ENCODE measurements at places on chromosomes 2 and 18.
A peak's percentile ranks its signal among the peaks of the same experiment; 100 is the strongest.

DNA sequence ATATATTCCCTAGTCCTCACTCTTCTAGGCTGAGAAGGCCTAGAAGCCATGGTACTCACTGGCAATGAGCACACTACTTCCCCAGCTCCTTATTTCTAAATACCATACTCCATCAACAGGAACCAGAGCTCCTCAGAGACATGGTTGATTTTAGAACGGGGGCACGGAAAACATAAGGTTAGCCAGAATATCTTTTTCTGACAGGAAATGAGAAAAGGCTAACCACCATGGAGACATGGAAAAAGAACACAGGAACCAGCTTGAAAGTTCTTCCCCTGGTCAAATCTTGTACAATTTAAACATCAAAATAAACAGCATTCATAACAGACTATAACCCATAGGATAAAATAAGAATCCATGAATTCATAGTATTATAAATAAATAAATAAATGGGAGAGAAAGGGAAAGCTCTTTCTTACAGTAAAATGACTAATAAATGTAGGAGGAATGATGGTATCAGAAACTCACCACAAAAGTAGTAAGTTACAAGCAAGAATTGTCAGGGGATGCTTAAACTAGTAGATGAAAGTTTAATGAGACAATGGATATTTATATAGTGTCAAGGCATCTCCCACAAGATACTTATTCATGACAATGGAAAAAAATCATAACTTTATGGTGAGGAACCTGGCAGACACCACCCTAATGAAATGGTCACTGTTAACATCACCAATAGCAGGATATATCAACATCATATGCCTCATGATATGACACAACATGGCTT, 20.6 kb upstream of the GCC2 start:
- no peak for DNase-seq

GRCh38 chr18:36078751-36079529, 11.6 kb upstream of the RPRD1A start:
- DNase-seq: no peak

- DNase-seq: no peak
Observed at GRCh38 chr18:77042583-77042982, 90.0 kb downstream of the MBP start.

- no peak for DNase-seq
Observed at GRCh38 chr2:29388071-29388470, 272.9 kb downstream of the CLIP4 start.

DNA sequence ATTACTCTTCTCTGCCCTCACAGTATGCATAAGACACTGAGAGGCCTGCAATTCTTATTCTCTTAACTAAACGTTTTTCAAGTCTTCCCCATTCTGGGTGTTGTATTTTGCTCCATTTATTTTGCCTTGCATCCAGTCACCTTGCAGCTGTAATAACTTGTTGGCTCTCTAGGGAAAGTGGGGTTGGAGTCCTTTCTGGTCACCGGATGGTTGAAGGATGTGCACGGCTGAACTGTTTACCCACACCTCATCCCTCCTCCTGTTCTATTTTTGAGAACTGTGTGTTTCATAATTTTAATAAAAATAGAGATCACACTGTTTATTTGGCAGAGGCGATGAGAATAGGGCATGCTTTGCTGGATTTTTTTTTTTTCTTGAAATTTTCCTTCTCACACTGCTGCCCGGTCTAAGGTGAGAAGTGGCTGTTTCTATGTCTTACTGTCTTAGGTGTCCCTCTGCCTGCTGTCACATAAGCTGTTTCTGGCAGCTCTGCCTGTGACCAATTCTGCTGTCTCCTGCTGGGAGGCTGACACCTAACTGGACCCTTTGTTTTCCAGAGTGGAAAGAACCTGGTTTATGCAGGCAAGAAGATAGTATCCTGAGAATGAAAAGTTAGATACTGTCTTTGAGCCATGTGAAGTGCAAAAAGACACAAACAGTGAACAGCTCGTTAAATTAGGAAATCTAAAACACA, 342.6 kb downstream of the DPP10 start:
- DNase-seq: no peak

- DNase-seq: no peak
Observed at GRCh38 chr2:164700390-164700789, 79.1 kb upstream of the GRB14 start.

DNA sequence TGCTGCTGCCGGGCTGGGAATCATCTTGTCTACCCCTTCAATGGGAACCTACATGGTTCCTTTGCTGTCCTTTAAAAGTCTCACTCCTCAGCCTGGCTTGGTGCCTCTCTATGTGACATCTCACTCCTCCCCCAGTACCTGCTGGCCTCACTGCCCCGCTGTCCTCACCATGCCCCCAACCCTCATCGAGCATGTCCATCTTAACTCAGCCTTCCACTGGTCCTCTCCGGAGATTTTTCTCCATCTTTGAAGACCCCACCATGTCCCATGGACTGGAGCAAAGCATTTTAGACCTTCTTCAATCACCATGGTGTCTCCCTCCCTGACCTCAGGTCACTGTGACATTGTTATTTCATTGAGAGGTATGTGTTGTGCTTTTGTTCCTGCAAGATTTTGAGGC, 58.1 kb upstream of the SIX3 start:
- no peak for DNase-seq

DNA sequence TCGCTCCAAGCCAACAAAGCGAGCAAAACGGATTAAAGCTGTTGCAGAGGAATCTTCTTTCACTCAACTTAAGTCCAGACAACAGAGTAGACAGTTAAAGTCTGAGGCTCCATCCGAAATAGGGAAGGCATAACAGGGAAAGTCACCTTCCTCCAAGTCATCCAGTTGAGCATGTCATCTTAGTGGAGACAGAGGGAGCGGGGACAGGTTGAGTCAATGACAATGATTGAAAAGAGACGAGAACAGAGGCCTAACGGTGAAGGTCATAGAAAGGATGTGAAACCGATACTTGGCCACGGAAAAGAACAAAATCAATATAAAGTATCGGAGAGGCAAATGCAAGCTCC, 455 bp downstream of the C18orf32 start:
- no peak for DNase-seq

DNA sequence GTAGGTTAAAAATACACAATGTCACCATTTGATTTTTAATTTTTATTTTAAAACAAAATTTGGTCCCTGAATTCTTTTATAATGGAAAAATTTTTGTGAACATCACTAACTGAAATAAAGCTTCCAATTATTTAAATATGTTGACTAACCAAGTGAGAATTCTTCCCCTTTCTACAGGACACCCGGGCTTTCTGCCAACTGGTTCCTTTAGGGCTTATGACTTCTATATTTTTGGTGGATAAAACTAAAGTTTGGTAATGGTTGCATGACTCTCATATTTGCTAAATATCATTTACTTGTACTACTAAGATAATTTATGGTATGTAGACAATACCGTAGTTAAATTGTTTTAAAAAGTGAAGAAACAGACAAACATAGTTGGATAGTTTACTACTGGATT, 291.0 kb upstream of the DOK6 start:
- DNase-seq: no peak

DNA sequence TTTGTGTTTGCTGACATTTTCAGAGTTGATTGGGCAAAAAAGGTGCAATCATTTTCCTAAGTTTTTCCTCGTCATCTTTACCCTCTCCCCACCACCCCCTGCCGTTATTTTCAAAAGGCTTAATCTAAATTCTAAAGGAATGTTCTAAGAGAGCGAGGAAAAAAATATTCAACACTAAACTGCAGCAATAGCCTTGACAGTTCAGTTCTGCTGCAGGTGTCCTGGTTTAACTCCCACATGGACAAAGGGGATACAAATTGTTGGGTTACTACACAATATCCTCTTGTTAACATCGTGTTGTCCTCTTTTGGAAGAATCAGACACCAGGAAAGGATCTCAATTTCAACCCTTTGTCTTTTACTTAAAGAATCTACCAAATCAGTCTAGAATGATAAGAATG, 696.5 kb downstream of the NRXN1 start:
- no peak for DNase-seq

DNA sequence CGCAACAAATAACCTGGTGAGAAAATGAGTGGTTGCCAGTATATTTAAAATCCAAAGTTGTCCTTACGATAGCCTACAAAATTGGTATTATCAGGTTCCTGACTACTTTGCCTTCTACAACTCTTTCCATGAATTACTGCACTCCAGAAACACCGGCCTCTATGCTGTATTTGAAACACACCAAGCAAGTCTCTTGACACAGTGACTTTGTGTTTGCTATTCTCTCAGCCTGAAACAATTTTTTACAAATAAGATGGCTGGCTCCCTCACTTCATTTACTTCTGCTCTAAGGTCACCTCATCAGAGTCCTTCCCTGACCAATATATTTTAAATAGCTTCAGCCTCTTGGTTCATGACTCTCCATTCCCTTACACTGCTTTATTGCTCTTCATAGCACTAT, 12.2 kb downstream of the KANSL1L start:
- no peak for DNase-seq

DNA sequence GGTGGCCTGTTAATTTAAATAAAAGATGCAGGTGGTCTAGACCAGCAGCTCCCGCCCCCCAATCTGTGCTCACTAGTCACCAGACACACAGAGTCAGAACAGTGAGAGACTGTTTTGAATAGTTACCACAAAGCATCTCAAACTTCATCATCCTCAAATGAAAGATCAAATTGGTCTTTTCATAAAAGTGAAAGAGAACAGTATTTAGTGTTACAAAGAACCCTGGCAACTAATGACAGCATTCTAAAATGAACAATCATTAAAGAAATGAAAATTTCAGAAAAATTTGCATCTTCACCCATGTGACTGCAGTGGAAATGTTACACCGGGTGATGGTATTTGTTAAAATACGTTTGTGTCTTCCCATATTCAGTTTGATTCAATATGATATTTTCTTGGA, 65.5 kb upstream of the PMAIP1 start:
- DNase-seq: no peak

GRCh38 chr18:38367473-38367872, 801.9 kb upstream of the CELF4 start:
- no peak for DNase-seq

GRCh38 chr2:140814141-140814540, 1316.7 kb downstream of the LRP1B start:
- no peak for DNase-seq

- no peak for DNase-seq
Observed at GRCh38 chr2:30155202-30155601, 8.4 kb downstream of the YPEL5 start.

DNA sequence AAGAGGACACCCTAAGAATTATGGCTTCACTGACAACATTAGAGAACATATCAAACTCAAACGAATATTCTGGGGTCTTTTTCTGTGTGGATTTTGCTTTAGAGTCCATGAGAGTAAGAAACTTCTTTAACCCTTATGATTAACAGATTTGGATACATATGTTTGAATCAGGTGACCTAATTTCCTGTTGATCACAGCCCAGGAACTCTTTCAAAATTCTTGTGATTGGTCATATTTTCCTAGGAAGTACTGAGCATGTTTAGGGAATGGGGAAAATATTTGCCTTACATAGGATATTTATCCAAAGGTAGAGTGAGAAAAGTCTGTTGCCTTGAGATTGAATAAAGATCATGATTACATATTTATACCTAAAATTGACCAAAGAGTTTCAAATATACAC, 160.0 kb downstream of the KCNH7 start:
- DNase-seq: no peak

DNA sequence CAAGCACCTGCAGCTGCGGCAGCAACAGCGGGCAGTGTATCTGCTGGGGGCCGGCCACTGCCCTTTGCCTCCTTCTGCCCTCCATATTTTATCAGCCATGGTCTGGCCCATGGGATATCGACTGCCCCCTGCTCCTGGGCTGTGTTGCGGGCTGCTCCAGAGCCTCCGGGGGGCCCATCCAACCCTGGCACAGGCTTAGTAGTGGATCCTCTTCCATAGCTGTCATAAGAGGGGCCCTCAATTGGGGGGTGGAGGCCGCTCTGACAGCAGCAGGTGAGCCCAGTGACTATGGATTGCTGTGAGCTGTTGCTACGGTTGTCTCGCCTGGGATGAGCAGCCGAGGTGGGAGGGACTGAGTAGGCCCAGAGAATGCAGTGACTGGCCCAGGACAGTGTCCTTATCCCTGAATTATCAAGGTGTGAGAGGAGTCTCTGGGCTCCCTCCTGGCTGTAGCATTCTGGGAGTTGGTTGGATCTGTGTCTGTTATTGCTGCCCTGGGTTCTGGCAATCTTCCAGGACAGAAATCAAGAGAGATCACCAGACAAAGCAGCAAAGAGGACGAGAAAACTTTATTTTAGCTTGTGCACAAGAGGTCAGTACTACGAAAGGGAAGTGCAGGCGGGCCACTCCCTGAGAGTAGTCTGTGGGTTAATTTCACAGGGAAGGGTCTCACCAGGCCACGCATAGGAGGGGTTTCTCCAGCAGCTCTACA, 145.1 kb downstream of the ASB1 start:
- DNase-seq: no peak

DNA sequence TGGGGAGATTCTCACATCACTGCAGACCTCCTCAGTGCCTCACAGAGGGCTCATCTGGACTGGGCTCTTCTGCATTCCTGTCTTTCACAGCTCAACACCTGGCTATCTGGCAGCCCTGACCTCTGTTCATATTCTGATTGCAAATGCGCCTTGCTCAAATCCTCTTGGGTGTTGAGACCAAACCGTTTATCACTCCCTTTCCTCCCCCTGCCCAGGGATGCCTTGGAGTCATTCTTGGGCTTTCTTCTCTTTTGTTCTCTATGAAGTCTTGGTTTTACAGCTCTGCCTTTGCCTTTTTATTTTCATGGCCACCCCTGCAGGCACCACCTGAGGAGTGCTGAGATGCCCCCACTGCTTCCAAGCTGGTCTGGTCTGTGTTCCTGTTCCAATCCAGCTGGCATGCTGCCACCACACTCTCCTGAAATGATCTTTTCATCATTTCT, 26.3 kb downstream of the TUBB6 start:
- DNase-seq: no peak

DNA sequence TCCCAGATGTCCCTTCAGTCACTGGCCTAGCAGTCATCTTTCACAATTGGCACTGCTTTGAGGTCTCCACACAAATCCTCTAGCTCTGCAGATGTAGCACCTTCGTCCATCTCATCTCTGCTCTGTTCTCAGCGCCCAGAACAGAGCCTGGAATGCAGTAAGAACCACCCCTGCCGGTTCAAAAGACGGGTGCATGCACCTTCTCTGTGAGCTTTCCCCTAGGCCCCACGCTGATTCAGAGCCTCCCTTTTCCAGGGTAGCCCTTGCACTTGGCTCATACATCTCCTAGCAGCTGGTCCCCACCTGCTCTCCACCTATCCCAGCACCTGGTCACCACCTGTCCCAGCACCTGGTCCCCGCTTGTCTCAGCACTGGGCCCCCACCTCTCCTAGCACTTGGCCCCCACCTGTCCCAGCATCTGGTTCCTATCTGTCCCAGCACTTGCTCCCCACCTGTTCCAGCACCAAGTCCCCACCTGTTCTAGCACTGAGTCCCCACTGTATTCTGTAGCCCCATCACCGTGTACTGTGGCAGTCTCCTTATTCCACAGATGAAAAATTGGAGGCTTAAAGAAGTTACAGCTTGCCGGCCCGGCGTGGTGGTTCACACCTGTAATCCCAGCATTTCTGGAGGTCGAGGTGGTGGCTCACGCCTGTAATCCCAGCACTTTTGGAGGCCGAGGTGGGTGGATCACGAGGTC, 4.7 kb upstream of the KCNF1 start:
- DNase-seq: peak; percentile 72

- no peak for DNase-seq
Observed at GRCh38 chr2:33477473-33478468, 1.3 kb downstream of the RASGRP3 start.

Measured in NCI-H524 treated with DMSO at 0.1 percent for 48 hours (cell line).